Naive thymus-derived CD4-positive, alpha-beta T cell (primary cell): ENCODE measurements at places on chromosomes 4 and X.

DNA sequence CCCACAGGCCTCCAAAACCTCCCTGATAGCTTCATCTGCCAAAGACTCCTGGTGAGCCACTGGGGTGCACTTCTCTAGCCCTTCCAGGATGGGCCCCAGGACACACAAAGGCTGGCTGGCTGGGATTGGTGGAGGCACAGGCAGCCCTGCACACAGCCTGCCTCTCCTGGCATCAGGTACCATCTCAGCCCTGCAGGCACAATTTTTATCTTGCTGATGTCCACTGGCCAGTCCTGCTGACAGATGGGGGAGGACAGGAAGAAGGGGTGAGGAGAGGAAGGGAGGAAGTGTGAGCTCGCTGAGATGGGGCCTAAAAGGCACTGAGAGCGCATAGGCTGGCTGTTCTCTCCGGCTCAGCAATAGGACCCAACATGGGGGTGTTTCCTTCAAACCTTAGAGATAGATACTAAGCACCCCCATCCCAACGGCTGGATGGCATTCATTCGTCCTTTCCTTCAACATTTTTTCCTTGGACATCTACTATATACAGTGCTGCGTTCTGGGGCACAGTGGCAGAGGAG lies 92.7 kb downstream of the PJA1 start:
- H3K4me1 ChIP-seq = no peaks in the 10 kb centered on the region
- H3K27me3 ChIP-seq = no peaks in the 10 kb centered on the region
- no peak overlapping the region for H3K27ac ChIP-seq
- H3K36me3 ChIP-seq = no peaks in the 10 kb centered on the region
- no peak for DNase-seq

- DNase-seq = no peak
- H3K4me1 ChIP-seq = no peaks in the 10 kb centered on the region
- no peak overlapping the region for H3K27ac ChIP-seq
- H3K27me3 ChIP-seq = no peaks in the 10 kb centered on the region
These were observed 4.4 kb upstream of the AFM start for GRCh38 chr4:73477176-73477575.

DNA sequence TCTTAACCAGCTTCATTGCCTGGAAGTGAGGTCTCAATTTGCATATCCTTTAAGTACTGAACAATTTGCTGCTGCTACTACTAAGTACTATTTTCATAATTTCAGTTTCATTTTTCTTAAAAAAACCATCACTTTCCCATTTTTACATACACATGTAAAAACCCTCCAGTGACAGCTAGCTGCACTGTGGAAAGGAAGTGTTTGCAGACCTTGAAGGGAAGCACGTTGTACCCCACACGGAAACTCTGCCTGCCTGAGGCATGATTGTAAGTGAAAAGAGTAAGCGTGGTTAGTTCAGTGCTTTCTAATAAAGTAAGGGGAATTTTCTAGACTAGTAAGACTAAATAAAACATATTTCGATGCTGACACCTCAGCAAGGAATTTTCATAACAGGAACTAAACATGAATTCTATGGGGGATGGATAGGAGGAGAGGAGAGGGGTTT lies 103.6 kb downstream of the RAPGEF2 start:
- no peak overlapping the region for H3K4me3 ChIP-seq
- no peaks in the 10 kb centered on the region for H3K36me3 ChIP-seq
- H3K27me3 ChIP-seq = no peaks in the 10 kb centered on the region
- H3K4me1 ChIP-seq = no peaks in the 10 kb centered on the region

- DNase-seq = no peak
- no peaks in the 10 kb centered on the region for H3K27me3 ChIP-seq
- H3K4me1 ChIP-seq = no peaks in the 10 kb centered on the region
These were observed 211.5 kb upstream of the KLF3 start for GRCh38 chr4:38452542-38452941.

DNA sequence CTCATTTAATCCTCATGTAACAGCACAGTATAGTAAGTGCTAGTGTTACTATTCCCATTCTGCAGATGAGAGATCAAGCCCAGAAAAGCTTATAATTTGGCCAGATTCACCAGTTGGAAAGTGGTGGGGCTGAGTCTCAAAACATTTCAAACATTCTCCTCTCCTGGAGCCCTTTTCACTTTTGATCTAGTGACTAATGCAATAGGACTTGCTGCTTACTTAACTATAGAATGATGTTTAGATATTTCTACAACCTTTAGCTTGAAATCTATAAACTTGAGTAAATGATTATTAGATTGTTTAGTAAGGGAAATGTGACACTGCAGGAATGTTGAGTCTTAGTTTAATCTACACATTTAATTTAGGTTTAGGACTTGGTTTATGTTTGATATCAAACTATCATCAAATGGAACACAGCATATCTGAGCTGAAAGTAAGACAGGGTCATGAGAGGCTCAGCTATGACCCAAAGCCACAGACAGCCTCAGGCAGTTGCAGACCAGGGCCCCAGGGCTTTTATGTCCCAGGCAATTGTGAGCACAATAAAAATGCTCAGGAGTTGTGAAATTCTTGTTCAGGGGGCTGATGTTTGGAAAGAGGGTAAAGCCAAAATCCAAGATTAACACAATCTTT lies 199.5 kb upstream of the HS3ST1 start:
- no peak overlapping the region for H3K27ac ChIP-seq
- no peak overlapping the region for H3K4me3 ChIP-seq
- DNase-seq = no peak
- no peaks in the 10 kb centered on the region for H3K27me3 ChIP-seq
- no peaks in the 10 kb centered on the region for H3K36me3 ChIP-seq
- no peaks in the 10 kb centered on the region for H3K4me1 ChIP-seq

DNA sequence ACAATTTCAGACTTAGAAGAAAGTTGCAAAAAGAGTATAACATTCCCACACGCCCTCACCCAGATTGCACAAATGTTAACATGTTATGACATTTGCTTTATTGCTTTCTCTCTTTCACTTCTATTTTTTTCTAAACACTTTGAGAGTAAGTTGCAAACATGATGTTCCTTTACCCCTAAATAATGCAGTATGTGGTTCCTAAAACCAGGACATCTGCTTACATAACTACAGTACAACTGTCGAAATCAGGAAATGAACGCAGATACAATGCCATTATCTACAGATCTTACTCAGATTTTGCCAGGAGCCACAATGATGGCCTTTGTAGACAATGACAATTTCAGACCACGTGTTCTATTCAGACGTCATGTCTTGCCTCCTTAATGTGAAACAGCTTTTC lies 22.4 kb downstream of the SH3TC1 start:
- peak; percentile 76 for DNase-seq
- peaks cover 12% of the 10 kb centered on the region for H3K4me1 ChIP-seq
- no peaks in the 10 kb centered on the region for H3K36me3 ChIP-seq
- no peak overlapping the region for H3K4me3 ChIP-seq
- H3K27ac ChIP-seq = peak overlapping the region; percentile 59

GRCh38 chr4:176266026-176266425 lies 3.0 kb downstream of the ASB5 start:
- H3K36me3 ChIP-seq = no peaks in the 10 kb centered on the region
- DNase-seq = no peak
- no peaks in the 10 kb centered on the region for H3K4me1 ChIP-seq
- no peaks in the 10 kb centered on the region for H3K27me3 ChIP-seq
- no peak overlapping the region for H3K27ac ChIP-seq

- no peaks in the 10 kb centered on the region for H3K27me3 ChIP-seq
- DNase-seq = no peak
- no peaks in the 10 kb centered on the region for H3K36me3 ChIP-seq
- H3K27ac ChIP-seq = no peak overlapping the region
These were observed 105.2 kb upstream of the HPGD start for GRCh38 chr4:174627473-174627872.

DNA sequence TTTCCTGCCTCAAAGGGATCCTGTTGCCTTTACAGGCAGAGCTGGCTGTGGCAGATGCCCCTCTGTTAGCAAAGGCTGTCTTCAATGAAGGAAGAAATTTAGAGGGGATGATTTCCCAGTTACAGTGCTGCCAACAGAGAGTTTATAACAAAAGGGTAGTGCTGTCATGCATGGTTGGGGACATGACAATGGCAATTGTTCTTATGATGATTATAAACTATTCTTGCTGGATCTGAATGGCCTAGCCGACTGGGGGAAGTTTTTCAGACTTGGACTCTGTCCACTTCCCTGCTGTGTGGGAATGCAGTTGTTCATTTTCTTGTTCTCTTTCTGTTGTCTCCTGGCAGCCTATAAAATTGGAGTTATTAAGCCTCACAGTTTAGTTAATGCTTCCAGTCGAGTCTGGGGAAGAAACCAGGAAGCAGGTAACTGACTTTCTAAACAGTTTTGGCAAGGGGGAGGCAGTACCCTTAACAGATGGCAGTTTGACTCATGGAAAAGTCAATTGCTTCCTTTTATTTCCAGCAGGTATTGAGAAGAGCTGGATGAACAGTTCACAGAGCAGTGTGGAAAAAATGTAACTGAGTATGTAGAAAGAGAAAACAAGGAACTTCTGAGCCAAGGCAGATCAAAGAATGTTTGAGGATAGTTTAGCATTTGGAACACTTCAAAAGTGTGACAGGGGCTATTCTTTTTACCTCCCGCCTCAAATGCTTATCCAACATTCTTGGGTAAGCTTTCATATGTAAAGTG lies 582.6 kb downstream of the RAPGEF2 start:
- H3K36me3 ChIP-seq = no peaks in the 10 kb centered on the region
- DNase-seq = no peak
- H3K4me3 ChIP-seq = no peak overlapping the region
- H3K27ac ChIP-seq = no peak overlapping the region
- no peaks in the 10 kb centered on the region for H3K4me1 ChIP-seq
- no peaks in the 10 kb centered on the region for H3K27me3 ChIP-seq

- no peak overlapping the region for H3K27ac ChIP-seq
- H3K27me3 ChIP-seq = no peaks in the 10 kb centered on the region
- no peak overlapping the region for H3K4me3 ChIP-seq
These were observed 5.9 kb upstream of the FAM184B start for GRCh38 chr4:17787315-17787714.

- H3K4me3 ChIP-seq = no peak overlapping the region
- DNase-seq = no peak
- no peaks in the 10 kb centered on the region for H3K4me1 ChIP-seq
- no peak overlapping the region for H3K27ac ChIP-seq
These were observed 93.4 kb upstream of the MAMLD1 start for GRCh38 chrX:150269605-150270254.

- H3K4me1 ChIP-seq = no peaks in the 10 kb centered on the region
- H3K4me3 ChIP-seq = no peak overlapping the region
- no peak overlapping the region for H3K27ac ChIP-seq
- no peaks in the 10 kb centered on the region for H3K27me3 ChIP-seq
These were observed 2266.1 kb downstream of the PCDH7 start for GRCh38 chr4:32986236-32986635.

DNA sequence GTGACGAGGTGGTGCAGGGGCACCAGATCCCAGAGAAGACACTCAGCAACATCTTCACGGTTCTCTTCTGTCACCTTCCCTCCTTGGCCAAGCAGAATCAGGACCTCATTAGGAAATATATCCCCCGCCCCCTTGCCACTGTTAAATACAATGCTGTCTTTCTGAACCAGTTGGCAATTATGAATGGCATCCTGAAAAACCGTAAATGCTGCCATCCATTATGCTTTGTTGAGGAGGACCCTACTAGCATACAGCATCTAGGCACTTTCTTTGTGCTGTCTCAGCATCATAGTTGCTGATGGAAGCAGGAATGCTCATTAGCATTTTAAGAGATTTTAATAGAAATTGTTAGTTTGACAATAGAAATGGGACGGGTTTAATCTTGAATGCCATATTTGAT lies 138.5 kb downstream of the DCLK2 start:
- H3K27ac ChIP-seq = no peak overlapping the region
- no peak overlapping the region for H3K4me3 ChIP-seq
- H3K4me1 ChIP-seq = no peaks in the 10 kb centered on the region
- no peak for DNase-seq
- H3K36me3 ChIP-seq = no peaks in the 10 kb centered on the region

DNA sequence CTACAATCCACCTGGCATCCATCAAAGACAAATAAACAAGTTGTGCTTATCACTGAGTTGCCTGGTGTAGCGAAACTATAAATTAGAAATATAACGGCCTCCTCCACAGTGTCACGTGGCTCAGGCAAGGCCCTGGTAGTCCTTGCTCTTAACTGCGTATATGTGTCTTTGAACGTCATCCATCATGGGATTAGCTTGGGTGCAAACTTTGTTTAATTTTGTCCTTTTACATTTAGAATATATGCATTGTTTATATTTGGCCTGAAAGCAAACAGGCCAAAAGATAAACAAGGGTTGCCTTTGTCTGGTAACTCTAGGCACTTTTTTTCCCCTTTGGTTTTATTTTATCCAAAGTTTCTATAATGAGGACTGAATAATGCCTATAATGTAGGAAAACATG lies 184.9 kb downstream of the KIT start:
- H3K4me3 ChIP-seq = no peak overlapping the region
- H3K4me1 ChIP-seq = no peaks in the 10 kb centered on the region
- H3K36me3 ChIP-seq = no peaks in the 10 kb centered on the region
- H3K27me3 ChIP-seq = no peaks in the 10 kb centered on the region
- H3K27ac ChIP-seq = no peak overlapping the region

DNA sequence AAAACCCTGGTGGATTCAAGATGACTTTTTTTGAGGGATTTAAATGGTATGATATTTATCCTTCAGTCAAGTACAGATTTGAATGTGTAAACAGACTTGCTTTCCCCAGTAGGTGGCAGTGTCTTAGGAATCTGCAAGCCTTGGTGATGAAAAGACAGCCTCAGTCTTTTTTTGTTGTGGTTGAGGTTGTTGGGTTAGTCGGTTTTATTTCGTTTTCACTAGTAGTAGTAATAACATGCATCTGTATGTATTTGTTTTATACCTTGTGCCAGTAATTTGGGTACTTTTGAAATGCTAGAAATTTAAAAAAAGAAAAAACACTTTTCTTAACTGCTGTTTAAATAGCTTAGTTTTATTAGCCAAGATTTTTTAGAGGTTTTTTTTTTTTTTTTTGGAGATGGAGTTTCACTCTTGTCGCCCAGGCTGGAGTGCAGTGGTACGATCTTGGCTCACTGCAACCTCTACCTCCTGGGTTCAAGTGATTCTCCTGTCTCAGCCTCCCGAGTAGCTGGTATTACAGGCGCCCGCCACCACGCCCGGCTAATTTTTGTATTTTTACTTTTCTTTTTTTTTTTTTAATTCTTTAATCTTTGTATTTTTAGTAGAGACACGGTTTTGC lies 39.2 kb downstream of the COPS4 start:
- peaks cover 6% of the 10 kb centered on the region for H3K4me1 ChIP-seq
- peak; percentile 87 for DNase-seq
- H3K36me3 ChIP-seq = no peaks in the 10 kb centered on the region
- no peak overlapping the region for H3K4me3 ChIP-seq

- no peak overlapping the region for H3K4me3 ChIP-seq
- no peak overlapping the region for H3K27ac ChIP-seq
- no peak for DNase-seq
- no peaks in the 10 kb centered on the region for H3K27me3 ChIP-seq
These were observed 13.1 kb downstream of the ACSL1 start for GRCh38 chr4:184812651-184813181.

- no peaks in the 10 kb centered on the region for H3K4me1 ChIP-seq
- no peak for DNase-seq
- H3K36me3 ChIP-seq = no peaks in the 10 kb centered on the region
- H3K4me3 ChIP-seq = no peak overlapping the region
- no peak overlapping the region for H3K27ac ChIP-seq
These were observed 77.6 kb upstream of the FRMPD4 start for GRCh38 chrX:12060489-12061260.

GRCh38 chrX:153766871-153767673 lies 3.0 kb downstream of the PLXNB3 start:
- H3K4me1 ChIP-seq = no peaks in the 10 kb centered on the region
- no peak for DNase-seq
- no peaks in the 10 kb centered on the region for H3K36me3 ChIP-seq
- H3K27me3 ChIP-seq = no peaks in the 10 kb centered on the region
- H3K4me3 ChIP-seq = no peak overlapping the region
